HTR-8/SVneo (cell line): ENCODE measurements at places on chromosomes 13 and 19.

DNA sequence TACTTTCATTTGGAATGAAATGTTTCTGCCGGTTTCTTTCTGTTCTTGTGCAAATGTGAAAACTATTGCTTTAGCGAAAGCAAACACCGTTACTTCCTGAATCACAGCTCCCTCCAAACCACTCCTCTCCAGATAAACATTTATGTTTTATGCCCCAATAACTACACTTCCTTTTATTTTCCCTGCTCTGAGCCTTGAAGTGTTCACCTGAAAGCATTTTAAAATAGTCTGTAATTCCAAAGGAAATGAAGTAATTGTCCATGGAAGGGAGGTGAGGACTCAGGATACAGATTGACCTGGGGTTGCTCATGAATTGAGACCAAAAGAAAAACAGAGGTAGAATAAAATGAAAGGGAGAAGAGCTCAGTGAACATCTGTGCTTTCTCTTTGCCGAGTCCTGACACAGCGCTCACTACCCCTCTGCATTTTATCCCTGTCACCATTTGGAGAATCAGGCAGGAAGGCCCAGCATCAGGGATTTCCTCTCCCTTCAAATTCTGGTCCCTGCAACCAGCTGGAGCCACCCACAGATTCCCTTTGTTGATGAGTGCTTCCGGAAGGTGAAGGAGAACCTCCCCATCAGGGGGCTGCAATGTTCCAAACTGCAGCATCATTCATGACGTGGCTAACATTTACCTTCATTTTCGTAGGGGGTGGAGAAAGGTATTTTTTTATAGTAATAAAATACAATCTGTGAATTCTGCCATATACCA is 171.9 kb downstream of the ITGBL1 start:
- no peak for DNase-seq

- no peak for DNase-seq
Measured at GRCh38 chr19:30087381-30088138, 145.5 kb downstream of the URI1 start.

DNA sequence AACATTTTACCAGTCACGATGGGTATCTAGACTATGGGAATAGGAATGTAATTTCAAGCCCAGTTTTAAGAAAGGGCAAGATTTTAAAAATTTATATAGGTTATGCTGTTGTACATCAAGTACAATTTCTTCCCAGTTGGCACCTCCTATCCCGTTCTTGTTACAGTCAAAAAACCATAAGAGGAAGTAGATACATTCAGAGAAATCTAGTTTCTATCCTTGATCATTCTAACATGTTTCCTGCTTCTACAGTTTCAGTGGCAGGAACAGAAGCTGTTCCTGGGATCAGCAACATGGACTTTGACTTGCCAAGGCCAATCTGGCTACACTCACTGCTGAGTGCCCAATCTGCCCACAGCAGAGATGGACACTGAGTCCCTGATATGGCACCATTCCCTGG is 14.7 kb upstream of the FPR3 start:
- DNase-seq = no peak

DNA sequence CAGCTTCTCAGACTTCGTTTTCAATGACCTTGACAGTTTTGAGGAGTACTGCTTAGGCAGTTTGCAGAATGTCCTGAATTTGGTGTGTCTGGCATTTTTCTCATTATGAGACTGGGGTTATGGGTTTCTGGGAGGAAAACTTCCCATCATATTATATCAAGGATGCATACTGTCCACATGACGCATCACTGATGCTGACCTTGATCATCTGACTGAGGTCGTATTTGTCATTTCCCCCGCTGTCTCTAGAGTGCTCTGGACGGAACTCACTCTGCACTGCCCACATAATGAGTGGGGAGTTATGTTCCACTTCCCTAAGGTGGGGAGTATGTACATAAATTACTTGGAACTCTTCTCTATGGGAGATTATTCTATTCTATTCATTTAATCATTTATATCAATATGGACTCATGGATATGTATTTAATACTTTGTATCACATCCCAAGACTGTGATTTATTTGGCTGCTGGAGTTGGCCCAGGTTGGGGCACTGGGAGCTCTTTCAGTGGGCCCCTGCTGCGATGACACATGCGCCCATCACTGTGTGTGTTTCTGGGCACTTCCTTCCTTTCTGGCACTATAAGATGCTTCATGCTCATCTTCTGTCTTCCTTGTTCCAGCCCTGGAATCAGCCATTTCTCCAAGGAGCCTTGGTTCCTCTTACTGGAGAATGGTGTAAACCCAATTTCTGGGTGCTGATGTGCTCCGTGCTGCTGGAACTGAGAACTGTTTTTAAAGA is 138.6 kb downstream of the MIPEP start:
- no peak for DNase-seq

DNA sequence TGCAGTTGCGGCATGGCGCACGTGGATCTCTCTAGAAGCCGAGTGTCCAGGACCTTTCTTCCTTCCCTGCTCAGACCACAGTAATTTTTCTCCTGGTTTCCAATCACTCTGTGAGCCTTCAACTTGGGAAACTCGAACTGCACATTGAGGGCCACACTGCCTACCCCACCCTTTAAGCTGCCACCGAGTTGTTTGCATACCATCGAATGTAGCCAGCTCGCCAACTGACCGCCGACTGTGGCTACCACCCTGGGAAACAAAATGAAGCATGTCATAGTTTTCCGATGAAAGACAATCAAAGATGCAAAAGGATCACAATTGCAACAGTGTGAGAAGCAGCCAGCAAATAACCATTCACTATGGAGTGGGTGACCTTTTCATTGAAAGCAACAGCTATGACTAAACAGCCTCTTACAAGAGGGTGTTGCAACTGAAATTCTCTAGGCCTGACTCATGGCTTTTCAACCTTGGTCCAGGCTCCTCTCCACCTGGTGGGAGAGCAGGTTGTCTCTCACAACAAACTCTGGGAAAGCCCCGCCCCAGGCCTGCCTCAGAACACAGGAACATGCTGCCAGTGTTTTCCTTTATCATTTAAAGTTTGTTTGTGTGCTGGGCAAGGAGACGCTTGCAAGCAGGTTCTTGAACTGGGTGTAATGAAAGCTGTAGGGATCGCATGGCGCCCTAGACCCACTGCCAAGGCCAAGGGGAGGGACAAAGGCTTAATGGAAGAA is 141.7 kb upstream of the SERP2 start:
- peak; percentile 79 for DNase-seq

- DNase-seq = no peak
Measured at GRCh38 chr19:54279406-54279962, 1.4 kb downstream of the LILRB2 start.

DNA sequence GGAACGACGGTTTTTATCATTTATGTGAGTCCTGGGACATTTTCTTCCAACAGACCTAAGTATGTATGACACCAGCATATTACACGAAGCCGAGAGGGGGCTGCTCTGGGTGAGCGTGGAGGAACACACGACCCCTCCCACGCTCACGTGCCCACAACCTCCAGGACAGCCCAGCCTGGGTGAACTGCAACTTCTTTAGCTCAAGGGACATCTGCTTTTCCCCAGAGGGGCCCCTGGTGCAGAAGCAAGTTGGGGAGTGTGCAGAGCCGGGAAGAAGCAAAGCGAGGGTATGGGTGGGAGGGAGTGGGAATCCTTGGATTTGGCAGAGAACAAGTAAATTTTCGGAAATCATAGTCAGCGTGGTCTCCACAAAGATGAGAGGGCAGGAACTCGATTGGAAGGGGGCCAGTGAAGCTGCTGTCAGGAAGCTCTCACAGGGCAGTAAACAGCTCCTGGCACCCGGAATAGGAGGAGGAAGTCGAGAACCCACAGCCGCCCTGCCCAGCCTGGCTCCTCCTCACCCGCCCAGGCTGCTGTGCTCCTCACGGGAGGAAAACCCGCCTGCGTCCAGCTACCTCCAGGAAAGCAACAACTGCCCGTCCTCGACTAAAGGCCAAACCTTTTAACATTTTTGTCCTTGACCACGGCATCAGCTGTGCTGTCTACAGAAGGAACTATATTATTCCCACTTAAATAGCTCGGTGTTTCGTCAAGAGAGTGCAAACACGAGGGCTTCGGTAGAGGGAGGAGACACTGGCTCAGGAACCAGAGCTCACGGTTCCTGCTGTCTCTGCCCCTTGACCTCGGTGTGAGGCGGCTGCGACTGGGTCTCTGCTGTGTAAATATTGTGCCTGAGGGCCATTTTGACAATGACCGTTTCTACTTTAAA is 17.2 kb upstream of the CFAP97D2 start:
- DNase-seq = no peak
